Activated CD4-positive, alpha-beta T cell treated with anti-CD3 and anti-CD28 coated beads, Interleukin-2, amount 50 U/mL, for 48 hours (primary cell): ENCODE measurements at places on chromosomes 13 and 19.
A peak's percentile ranks its signal among the peaks of the same experiment; 100 is the strongest.

GRCh38 chr13:30172593-30173302 lies 134.6 kb downstream of the KATNAL1 start:
- DNase-seq, result no peak

DNA sequence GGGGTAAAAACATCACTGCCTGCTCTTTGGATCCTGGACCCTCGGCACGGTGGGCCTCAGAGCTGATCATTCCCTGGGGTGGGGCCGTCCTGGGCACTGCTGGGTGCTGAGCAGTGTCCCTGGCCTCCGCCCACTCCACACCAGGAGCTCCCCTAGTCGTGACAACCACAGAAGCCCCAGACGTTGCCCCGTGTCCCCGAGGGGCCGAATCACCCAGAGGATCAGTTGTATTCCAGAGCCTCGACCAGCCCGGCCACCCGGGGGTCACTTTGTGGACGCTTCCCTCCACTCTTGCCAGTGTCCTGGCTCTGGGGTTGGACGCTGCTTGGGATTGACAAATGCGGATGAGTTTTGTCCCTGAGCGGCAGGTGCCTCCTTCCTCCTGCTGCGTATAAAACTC lies 10.2 kb downstream of the C2CD4C start:
- DNase-seq, result no peak

- DNase-seq, result no peak
Observed at GRCh38 chr13:25295701-25296100, 5.7 kb upstream of the NUP58 start.

DNA sequence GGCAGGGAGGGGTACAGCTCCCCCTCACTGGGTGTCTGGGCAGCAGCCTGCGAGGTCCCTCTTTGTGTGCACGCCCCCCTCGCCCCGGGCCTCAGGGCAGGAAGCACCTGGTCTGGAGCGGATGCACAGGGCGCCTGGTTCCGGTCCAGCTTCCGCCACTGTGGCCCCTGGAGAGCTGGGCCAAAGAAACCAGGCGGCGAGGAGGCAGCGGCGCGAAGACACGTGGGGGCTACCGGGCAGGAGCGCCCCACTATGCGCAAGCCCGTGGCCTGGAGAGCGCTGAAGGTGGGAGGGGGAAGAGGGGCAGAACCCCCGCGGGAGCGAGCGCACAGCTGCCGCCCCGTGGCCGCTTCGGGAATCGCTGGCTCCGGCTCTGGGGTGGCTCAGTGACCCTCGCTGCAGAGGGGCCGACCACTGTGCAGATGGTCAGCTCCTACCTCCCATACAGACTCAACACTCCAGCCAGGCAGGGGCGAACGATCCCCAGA lies 1.7 kb upstream of the LYL1 start:
- DNase-seq, result peak; percentile 81

GRCh38 chr13:26133851-26134250 lies 82.0 kb upstream of the SHISA2 start:
- no peak for DNase-seq

- DNase-seq, result no peak
Observed at GRCh38 chr19:56991912-56992311, 127.9 kb upstream of the USP29 start.

DNA sequence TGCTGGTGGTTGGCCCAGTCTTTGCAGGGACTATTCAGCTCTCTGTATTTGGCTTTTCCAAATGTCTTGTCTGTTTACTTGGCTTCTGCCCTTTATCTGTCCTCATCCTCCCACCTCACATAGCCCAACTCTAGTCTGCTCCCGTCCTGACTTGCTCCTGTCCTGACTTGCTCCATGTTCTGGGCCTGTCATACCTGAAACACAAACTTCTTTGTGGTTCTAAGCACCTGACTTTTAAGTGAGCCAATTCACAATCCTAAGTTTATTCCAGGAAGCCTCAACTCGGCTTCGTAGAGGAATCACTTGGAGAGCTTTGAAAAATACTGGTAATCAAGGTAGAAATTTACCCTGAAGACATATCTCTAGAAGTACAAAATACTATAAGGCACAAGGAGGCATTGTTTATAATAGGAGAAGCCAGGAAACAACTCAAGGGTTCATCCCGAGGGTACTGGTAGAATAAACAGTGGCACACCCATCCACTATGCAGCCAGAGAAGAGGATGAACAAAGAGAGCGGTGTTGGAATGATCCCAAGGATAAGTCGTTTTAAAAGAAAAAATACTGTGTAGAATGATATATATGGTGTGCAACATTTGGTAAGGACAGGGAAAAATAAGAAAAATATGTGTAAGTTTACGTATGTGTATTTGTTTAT lies 284.5 kb downstream of the FGF14 start:
- no peak for DNase-seq

DNA sequence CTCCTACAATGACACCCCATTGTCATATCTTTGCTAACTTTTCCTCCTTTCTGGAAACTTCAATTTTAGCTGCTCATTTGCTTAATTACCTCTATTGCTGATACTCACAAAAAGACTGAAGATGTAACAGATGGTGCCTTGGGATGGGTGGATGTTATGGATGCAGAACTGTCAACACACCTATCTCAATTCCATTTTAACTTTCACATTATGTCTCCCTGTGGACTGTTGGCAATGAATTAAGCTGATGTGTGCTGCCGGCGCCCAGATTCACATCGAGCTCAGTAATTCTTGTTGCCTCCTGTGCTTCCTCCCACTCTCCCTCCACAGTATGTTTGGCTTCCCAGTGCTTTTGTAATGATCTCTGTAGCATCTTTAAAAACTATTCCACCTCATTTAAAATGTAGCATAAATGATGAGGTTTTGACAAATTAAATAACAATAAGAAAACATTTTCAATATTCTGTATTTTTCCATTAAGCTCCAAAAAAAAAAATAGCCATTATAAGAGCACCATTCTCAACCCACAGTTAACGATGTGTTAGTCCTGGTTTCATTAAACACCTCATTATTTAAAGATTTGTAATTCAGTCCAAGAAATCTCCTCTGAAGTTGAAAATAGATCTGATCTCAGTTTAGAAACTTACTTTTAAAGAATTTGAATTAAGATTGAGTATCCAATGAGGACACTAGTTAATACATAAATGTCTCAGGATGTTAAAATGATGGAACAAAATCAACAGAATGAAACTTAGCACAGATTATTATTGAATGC lies 99.9 kb upstream of the FAM216B start:
- no peak for DNase-seq

GRCh38 chr13:98581971-98582702 lies 5.2 kb upstream of the STK24 start:
- DNase-seq, result no peak

DNA sequence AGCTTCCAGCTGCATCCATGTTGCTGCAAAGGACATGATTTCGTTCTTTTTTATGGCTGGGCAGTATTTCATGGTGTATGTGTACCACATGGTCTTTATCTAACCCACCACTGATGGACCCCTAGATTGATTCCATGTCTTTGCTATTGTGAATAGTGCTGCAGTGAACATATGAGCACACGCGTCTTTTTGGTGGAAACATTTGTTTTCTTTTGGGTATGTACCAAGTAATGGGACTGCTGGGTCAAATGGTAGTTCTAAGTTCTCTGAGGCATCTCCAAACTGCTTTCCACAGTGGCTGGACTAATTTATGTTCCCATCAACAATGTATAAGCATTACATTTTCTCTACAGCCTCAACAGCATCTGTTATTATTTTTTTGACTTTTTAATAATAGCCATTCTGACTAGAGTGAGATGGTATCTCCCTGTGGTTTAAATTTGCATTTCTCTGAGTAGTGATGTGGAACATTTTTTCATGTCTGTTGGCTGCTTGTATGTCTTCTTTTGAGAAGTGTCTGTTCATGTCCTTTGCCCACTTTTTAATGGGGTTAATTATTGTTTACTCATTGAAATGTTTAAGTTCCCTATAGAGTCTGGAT lies 6.8 kb upstream of the UBE2L5 start:
- DNase-seq, result no peak

GRCh38 chr13:98883998-98884397 lies 93.9 kb downstream of the DOCK9 start:
- DNase-seq, result no peak

GRCh38 chr19:15538774-15539173 lies 30.4 kb downstream of the CYP4F22 start:
- no peak for DNase-seq

DNA sequence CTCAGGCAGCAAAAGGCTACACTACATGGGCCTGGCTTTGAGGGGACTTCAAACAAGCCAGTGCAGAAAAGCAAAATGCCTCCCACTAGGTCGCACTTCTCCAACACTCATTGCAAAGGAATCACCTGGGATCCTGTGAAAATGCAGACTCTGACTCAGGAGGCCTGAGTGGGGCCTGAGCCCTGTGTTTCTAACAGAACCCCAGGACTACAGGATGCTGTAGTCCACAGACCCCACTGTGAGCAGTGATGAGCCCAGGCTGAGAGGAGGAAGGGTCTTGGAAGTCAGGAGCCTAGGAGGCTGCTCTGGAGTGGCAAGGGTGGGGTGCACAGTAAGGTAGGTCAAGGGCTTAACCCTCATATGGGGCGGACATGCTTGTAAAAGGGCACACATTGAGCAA lies 46.7 kb upstream of the SERP2 start:
- no peak for DNase-seq

GRCh38 chr13:78160793-78161192 lies 242.2 kb upstream of the EDNRB start:
- DNase-seq, result no peak
